ENCODE measurements at places on chromosomes 6 and 20.

- no peak for DNase-seq
These were observed 158.0 kb upstream of the TCF21 start for GRCh38 chr6:133730881-133731280.

GRCh38 chr6:167710363-167710920 is 116.3 kb upstream of the AFDN start:
- DNase-seq = peak; percentile 53

GRCh38 chr20:31606804-31607639 is 1.9 kb downstream of the ID1 start:
- DNase-seq = no peak

DNA sequence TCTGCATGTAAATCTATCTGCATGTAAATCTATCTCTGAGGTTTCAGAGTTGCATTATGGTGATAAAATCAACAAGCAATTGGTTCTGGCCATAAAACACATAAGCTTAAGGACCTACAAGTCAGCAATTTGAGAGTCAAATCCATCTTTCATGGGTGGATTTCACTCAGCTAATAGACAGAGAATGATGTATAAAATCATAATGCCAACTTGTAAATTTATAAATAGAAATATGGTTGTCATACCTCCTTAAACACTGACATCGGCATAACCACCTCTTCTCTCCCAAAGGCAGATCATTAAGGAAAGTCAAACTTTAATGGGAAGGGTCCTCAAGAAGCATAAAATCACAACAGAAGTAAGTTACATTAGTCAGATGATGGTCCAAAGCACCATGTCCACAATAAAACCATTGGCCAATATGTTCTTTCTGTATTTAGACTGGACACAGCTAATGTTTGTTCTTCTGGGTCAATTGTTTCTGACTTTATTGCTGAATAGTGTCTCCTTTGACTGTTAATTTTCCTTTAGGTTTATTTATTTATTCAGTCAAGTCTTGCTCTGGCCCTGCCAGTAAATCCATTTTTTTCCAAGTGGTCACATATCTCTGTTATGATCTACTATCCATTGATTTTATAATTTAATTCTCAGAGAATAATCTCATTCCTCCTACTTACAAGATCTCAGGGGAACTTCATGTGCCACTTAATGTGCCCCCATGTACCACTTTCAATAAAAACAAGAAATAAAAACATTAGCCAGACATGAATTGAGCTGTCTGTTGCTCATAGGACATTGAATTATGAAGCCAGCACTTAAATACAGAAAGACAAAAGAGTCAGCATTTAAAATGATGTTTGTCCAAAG is 382.9 kb upstream of the IRAK1BP1 start:
- no peak for DNase-seq

GRCh38 chr6:16774437-16774836 is 13.2 kb upstream of the ATXN1 start:
- no peak for DNase-seq

- DNase-seq = no peak
These were observed 43.1 kb downstream of the ARHGAP40 start for GRCh38 chr20:38644588-38645260.

- DNase-seq = no peak
These were observed 14.4 kb upstream of the HLA-DQA1 start for GRCh38 chr6:32622545-32623401.

DNA sequence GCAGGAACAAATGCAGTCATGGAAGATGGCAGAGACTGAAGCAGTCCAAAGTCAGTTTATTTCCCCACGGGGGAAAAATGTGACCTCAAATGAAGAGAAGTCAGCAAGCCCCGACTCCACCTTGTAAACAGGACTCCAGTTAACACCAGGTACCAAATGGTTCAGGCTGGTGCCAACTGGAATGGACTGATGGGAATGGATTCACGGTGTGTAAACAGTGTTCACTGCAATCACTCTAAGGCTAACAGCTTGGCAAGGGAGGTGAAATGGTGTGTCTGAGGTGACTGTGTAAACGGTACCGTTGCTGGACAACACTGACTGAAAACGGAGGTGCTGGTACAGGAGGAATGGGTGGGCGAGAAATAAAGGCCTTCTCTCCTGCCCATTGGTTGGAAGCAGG is 12.0 kb downstream of the PLAGL2 start:
- DNase-seq = no peak

GRCh38 chr6:14758421-14759081 is 487.3 kb upstream of the JARID2 start:
- no peak for DNase-seq

DNA sequence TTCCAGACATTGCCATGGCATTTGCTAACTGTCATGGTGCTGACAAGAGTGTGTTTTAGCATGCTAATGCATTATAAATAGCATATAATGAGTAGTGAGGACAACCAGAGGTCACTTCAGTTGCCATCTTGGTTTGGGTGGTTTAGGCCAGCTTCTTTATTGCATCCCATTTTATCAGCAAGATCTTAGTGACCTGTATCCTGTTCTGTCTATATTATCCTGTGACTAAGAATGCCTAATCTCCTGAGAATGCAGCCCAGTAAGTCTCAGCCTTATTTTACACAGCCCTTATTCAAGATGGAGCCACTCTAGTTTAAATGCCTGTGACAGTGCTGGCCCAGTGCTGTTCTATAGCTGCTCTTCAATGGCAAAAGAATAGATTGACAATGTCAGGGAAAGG is 781.0 kb upstream of the ADGRB3 start:
- no peak for DNase-seq

DNA sequence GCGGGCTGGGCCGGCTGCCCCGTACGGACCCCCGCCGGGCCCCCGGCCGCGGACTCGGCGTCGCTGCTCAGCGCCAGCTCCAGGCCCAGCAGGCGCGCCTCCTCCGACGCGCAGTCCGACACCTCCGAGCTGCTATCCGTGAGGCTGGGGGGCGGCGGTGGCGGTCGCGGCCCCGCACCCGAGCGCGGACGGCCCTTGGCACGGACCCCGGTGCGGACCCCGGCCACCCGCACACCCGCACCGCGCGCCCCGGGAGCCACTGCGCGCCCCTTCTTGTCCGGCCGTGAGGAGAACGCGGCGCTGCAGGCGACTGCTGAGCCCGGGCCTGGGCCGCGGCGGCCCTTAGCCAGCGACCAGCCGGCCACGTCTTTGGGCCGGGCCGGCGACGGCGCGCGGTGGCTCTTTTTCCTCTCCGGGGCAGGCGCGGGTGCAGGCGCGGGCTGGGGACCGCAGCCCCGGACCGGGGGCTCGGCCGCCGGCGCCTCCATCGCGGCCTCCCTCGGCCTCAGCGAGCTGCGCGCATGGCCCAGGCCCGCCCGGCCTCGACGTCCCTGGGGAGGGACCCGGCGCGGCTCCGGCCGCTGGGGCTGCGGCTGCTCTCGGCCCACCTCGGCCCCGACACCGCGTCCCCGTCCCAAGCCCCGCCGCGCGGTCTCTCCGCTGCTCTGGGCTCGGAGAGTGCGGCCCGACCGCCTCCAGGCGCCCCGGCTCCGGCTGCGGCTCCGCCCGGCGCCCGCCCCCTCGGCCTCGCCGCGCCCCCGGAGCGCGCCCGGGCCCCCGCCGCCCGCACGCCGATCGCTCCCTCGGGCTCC is 12.9 kb upstream of the TLDC2 start:
- no peak for DNase-seq

- DNase-seq = no peak
These were observed 318.5 kb upstream of the JARID2 start for GRCh38 chr6:14927398-14927797.

DNA sequence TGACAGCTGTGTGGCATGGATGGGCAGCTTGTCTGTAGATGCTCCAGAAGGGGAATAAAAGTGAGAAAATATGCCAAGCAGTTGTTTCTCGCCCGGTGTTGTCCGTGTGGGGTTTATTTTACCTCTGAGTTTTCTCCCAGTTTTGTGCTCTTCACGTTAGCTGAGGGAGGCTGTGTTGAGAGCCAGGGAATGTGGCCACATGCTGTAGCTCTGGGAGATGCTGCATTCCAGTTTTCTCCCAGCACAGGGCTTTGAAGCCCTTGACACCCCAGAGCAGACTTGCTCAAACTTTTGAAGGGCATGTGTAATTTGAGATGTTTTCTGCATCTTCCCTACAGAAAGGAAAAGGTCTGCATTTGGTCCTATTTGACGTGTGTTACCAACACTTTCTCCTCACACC is 67.7 kb downstream of the RREB1 start:
- no peak for DNase-seq

- DNase-seq = peak; percentile 30
These were observed 37.5 kb upstream of the SRSF6 start for GRCh38 chr20:43420192-43420591.

- no peak for DNase-seq
These were observed 268.0 kb downstream of the TFAP2A start for GRCh38 chr6:10146715-10147451.

- no peak for DNase-seq
These were observed 10.2 kb downstream of the PLCB4 start for GRCh38 chr20:9078826-9079731.

- no peak for DNase-seq
These were observed 181.0 kb downstream of the TRIM27 start for GRCh38 chr6:28742668-28743270.

- DNase-seq = no peak
These were observed 779.6 kb downstream of the MAFB start for GRCh38 chr20:39909447-39909846.

- DNase-seq = no peak
These were observed 705.4 kb downstream of the RFPL4B start for GRCh38 chr6:113052506-113052905.

DNA sequence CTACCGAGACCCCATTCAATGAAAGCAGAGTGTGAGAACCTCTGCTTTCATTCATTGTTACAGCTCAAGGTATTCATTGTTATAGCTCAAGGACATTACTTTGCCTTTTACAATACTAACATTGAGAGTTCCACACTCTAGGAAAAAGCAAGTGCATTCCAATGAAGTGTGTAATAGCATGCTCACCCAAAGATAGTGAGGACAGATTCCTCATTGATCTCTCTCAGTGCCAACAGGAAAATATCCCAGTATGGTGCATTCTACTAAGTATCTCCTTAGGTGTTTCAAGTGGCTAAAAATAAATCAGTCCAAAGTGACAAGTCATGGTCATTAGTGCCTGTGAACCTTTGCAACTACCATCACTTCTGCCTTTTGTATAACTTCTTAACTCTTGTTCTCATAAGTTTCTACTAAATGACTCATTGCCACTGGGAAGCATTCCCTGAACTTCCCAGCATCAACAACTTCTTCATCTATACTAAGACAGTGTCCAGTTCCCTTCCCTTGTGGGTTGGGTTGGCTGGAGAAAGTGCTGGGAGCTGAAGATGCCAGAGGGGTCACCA is 140.7 kb upstream of the STXBP5 start:
- no peak for DNase-seq

DNA sequence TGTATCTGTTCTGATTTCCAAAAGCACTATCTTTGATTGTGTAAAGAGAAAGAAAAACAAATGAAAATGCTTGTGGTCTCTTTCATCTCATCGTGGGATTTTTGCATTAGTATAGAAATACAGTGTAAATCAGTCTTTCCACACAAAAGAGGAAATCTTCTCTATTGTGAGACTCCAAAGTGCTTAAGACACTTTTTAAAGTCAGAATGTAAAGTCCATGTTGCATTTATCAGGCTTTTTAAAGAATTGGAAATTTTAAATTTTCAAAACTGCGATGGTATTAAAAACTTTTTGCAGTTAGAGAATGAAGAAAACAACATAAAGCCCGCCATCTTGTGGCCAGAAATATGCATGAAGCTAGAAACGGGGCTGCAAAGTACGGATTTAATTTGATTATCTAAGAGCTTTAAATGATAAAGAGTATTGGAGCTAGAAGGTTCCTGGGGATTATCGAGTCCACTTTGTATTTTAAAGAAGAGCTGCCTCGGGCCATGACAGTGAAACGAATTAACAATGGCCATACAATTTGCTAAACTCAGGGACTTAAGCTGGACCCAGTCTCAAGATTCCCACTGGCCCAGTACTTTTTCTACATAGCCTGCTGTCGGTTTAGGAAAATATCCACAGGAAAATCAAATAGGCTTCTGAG is 339.6 kb downstream of the ARHGAP18 start:
- no peak for DNase-seq

DNA sequence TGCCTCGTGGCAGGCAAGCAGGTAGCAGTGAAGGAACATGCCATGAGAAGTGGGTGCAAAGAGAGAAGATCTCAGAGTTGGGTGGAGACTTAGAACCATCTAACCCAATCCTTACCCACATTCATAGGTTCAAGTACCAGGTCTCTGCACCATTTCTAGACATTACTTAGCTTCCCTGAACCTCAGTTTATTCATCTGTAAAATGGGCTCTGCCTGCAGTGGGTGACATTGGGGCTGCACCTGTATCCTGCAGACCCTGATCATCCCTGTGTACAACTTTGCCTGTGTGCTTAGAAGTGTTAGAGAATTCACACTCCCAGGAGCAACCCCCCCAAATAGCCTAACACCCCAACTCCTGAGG is 42.7 kb downstream of the SNX5 start:
- no peak for DNase-seq

DNA sequence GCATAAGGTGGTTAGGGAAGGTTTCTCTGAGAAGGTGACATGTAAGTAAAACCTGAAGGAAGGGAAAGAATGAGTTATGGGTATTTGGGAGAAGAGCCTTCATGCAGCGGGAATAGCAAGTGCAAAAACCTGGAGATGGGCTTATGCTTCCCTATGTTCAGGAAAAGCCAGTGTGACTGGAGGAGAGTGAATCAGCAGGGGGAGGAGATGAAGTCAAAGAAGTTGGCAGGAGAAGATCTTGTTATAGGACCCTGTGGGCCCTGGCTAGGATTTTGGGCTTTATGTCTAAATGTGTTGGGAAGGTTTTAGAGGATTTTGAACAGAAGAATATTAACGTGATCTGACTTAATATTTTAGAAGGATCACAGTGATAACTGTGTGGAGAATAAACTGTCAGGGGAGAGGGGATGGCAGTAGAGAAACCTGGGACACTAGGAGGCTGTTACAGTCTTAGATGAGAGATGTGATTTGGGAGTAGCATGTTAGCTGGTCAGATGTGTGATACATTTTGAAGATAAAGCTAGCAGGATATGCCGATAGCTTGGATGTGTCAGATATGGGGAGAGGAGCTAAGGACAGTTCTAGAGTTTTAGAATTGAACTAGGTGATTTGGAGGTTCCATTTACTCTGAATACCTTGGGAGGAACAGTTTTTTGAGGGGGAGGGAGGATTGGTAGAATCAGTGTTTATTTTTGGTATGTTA is 41.0 kb downstream of the PHF3 start:
- DNase-seq = no peak

DNA sequence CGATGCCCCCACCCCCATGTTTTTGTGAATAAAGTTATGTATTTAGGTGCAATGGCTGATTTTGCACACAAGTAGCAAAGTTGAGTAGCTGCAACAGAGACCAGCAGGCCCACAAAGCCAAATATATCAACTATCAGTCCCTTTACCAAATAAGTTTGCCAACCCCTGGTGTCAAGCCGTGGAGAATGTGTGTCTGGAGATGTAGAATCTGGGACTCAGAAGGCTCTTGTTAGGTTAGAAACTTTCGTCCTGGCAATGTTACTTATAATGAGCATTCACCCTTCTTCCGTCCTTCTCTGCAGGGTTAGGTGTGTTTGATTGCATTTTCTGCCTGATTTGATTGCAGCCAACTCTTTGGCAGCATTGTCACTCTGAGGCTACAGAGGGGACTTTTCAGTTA is 57.8 kb downstream of the ZNF217 start:
- DNase-seq = no peak

GRCh38 chr6:127446356-127446755 is 12.8 kb downstream of the KIAA0408 start:
- DNase-seq = no peak

All from mesenteric fat pad (tissue), 1 donor.